ACHN (cell line): ENCODE measurements at places on chromosomes 12 and 14.

DNA sequence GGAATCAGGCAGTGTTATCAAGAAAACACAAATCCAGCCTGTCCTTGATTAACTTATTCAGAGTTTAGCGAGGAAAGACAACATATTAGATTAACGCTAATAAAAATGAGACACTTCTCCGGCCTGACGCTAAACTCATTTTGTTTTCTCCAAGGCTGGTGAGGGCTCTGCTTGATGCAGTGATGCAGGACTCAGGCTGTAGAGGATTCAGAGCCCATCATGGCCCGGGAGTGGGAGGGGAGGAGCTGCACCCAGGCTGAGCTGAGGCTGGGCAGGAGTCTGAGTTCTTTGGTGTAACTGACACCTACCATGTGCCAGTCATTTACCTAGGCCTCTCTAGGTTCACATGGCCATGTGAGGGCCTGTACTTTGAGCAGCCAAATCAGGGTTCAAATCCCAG lies 70.0 kb downstream of the WSCD2 start:
- no peak for DNase-seq

GRCh38 chr12:115118177-115118724 lies 434.3 kb upstream of the TBX3 start:
- no peak for DNase-seq

DNA sequence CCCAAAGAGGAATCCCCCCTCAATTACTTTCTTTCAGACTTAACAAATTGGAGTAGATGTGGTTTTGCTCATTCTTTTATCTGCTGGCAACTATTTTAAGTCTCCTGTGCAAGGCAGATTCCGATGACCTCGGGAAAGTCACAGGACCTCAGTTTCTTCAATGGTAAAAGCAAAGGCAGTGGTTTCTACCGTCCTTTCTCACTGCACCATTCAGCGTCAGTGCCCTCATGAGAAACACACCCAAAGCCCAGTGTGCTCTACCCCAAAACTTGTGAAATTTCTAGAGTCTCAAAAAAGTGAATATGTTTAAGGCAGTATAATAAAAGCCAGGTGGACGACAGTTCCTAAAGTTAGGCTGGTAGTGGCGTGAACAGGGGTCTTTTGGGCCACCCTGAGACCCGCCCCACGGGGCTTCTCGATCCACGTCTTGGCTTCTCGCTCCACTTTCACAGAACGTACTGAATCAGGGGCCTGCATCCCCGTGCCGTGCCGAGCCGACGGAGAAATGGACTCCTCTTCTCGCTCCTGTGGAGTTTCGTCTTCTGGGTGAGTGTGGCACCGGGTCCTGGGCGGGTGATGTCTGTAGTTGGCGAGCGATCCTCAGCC lies 1.3 kb upstream of the ARHGAP5 start:
- peak; percentile 35 for DNase-seq

- DNase-seq, result no peak
Observed at GRCh38 chr12:130920723-130921381, 32.9 kb upstream of the ADGRD1 start.

DNA sequence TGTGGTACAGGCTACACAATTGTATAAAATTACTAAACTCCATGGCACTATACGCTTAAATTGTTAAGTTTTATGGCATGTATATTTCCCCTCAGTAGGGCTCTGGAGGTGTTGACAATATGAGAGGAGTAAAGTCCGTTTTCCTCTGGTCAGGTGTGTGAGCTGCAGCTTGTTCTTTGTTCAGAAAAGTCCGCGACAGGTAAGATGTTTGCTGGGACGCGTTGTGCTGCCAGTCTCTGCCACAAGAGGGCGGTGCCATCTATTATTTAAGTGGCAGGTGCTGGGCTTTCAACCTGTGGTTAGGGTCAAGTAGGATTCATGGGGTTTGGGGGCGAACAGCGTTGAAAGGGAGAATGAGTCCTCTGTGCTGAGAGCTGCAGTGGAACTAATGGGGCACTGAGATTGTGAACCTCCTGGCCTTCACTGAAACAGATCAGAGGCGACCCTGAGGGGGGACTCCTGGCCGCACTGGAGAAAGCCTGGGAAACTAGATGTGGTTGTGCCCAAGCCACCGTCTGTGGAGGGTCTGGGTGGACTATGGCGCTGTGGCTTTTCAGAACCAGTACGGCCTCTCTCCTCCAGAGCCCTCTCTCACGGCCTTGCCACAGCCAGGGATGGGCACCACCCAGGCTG lies 179.0 kb downstream of the SLC15A4 start:
- peak; percentile 41 for DNase-seq
